ENCODE measurements at places on chromosomes 2 and 18. TPM values are rescaled to one million over a fixed set of nuclear protein-coding genes. Genes with fewer than 3 reads are reported as not detected.

- DNase-seq = no peak
These were observed 286.5 kb upstream of the REV1 start for GRCh38 chr2:99776206-99776905.

- DNase-seq = no peak
These were observed 74.9 kb downstream of the ORC4 start for GRCh38 chr2:147945660-147946059.

Gene SEPTIN10
- total RNA-seq = 89.3 TPM

Gene HOXD1
- not detected for total RNA-seq

Gene NEB
- total RNA-seq = not detected

All from stomach (tissue), 19 donors.